ENCODE measurements at places on chromosomes 6 and 20.

GRCh38 chr6:34455831-34456230, 10.0 kb upstream of the PACSIN1 start:
- no peak for DNase-seq

- no peak for DNase-seq
These were observed at the start of gene CLVS2 for GRCh38 chr6:122995921-122996793. Gene CLVS2, plus strand, starts transcription at chr6:122996235. Its CDS starts 1,543 bp downstream, at chr6:122997778.

DNA sequence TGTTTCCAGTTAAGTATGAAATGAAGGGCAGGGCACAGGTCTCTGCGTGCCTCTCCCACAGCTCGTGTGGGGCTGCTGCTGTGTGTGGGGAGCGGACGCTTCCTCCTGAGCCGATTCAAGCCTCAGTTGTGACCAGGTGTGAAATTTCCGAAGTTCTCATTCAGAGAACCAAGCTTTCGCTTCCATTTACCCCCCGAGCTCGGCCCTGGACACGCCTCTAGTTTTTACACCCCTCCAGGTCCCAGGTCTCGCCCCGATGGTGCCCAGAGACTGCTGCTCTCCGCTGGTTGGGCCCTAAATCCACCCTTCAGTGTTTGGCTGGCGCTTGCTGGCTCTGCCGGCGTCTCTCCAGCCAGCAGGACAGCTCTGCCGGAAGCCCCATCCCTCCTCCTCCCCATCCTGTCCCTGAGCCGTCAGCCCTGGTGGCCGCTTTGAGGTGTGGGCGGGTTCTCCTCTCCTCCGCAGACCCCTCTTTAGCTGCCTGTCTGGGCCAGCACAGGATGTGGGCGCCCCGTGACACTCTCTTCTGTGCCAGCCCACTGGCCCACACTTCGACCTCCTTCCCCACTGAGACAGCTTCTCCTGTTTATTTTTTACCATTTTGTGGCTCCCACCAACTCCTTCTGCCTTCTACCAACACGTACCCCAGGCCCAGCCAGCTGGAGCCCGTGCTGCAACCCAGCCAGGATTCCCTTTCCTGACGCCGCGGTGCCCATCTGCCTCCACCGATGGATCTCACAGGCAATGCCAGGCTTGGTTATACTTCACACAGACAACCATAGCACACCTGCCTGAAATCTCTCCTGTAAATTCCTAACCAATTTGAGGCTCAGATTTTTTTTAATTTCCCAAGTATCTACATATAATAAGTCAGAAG, 142.8 kb downstream of the DLL1 start:
- DNase-seq: peak; percentile 61

DNA sequence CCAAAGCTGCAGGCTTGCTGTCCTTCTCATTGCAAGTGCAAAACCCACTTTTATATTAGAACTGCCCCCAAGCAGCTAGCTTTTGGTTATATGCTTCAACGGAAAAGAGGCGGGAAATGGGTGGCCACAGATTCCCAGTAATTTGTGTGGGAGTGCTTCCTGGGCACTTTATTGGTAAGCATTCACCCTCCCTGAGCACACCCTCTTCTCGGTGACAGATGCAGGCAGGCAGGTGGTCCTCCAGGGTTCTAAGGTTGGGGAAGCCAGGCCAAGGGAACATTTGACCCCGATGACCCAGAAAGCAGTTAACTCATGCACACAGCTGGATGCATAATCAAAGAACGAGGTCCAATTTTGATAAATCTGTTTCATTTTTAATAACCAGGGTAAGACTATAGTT, 29.1 kb downstream of the PRDM1 start:
- no peak for DNase-seq

DNA sequence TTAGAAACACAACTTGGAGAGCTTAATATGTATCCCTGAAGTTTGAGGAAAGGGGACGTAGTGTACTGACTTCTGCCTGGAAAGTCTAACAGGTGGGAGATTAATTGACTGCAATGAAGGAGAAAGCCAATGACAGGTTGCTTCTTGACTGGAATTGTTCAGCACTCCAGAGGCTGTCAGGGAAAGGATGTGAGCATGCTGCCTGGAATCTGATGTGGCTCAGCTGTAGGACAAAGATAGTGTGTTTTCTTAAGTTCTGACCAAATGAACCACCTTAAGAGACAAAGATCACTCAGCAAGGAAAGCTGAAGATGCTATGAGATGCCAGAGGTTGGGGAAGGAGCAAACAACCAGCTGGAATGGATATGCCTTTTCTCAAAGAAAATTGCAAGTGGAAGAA, 185.8 kb downstream of the PHF3 start:
- no peak for DNase-seq
